ENCODE measurements at places on chromosomes 7 and 10.

- no peak for DNase-seq
Observed at GRCh38 chr7:24932815-24933214, 47.2 kb downstream of the OSBPL3 start.

GRCh38 chr7:28986028-28986764 is 28.1 kb upstream of the TRIL start:
- DNase-seq = no peak

DNA sequence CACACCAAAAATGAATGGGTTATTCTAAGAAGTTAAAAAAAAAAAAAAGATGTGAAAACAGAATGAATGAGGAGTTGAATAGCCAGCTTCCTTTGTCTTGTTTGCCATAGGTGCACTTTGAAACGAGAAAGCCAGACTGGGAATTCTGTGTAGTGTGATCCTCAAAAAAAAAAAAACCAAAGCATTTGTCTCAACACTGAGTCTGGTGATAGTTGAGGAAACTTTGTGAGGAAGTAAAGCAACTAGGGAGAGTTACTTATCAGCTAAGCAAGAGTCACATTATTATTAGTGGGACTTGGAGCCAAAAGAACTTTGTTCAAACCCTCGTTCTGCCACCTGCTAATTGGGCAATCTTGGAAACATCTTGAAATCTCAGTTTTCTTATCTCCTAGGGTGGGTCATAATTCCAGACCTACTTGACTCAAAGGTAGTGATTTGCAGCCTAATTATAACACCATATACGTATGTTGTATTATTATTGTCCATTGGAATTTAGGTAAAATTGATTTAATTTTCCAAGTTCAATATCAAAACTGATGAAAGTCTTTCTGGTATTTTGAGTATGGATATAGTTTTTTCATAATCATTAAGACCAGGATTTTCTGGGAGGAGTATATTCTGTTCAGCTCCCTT is 99.8 kb upstream of the GJD4 start:
- no peak for DNase-seq

DNA sequence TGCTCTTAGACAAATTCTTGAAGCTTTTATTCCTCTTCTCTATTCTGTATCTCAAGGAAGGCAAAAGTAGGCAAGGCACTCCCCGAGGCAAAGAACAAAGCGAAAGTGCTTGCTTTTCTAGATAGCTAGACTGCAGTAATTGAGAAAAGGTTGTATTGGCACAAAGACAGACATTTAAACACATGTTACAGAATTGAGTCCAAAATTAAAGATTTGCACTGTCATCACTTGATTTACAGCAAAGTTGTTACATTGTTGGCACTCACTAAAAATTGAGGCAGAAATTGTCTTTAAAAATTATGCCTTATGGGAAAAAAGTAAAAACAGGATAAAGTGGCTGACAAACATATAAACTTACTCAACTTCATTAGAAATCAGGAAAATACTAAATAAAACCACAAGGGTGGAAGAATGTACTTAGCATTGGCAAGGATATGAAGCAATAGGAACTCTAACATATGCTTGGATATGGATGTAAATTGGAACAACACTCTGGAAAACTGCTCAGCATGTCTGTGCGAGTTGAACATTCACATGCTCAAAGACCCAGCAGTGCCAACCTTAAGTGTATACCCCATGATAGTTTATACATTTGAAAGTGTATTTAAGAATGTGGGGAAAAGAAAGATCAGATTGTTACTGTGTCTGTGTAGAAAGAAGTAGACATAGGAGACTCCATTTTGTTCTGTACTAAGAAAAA is 491.3 kb downstream of the GLRX3 start:
- no peak for DNase-seq

- DNase-seq = no peak
Observed at GRCh38 chr7:20438694-20439376, 108.1 kb downstream of the ITGB8 start.

- DNase-seq = no peak
Observed at GRCh38 chr7:36456138-36456537, 66.5 kb downstream of the ANLN start.

DNA sequence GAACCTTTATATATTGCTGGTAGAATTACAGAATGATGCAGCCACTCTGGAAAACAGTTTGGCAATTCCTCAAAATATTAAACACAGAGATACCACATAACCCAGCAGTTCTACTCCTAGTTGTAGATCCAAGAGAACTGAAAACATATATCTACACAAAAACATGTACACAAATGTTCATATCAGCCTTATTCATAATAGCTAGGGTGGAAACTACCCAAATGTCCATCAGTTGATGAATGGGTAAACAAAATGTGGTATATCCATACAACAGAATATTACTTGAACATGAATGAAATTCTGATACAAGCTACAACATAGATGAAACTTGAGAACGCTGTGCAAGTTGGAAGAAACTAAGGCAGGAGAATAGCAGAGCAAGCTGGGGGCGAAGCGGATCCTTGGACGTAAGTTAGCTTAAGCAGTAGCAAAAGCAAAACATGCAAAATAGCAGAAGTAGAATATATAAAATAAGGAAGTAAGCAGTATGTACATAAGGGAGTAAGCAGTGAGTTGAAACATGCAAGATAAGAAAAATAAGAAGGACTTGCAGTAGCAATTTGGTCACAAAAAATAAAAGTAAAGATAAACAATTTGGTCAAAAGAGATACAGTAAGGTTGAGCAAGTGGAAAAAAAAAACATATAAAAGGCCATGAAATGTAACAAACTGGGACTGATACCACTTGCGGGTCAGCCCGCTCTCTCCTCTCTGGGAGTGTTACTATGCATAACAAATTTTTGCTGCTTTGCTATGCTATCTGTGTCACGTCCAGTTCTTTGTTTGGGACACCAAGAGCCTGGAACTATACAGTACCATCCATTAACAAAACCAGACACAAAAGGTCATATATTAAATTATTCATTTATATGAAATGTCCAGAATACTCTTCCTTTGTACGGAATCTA is 18.0 kb upstream of the HILPDA start:
- no peak for DNase-seq

DNA sequence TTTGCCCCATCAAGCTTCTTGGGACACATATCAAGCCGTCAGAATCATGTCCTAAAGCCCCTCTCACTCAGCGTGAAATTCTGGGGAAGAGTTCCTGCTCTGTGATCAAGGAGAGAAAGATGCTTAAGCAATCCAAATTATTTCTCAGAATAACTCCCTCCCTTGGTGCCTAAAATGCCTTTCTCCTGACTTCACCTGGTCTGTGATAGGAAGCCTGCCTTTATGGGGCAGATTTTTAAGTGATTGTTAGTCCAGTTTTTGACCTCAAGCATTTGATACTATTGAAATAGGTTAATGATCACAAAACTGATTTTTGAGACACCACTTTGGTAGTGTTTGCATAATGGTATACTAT is 76.4 kb upstream of the MAGI2 start:
- peak; percentile 61 for DNase-seq

DNA sequence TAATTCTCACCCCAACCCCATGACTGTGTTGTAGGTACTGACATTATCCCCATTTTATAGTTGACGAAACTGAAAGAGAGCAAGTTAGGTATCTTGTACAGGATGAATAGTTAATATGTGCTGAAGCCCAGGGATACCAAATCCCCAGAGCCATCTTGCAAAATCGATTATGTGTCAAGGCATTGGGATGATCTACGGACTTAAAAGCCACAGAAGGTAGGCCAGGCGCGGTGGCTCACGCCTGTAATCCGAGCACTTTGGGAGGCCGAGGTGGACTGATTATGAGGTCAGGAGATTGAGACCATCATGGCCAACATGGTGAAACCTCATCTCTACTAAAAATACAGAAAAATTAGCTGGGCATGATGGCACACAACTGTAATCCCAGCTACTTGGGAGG is 242.4 kb upstream of the RHOBTB1 start:
- no peak for DNase-seq

DNA sequence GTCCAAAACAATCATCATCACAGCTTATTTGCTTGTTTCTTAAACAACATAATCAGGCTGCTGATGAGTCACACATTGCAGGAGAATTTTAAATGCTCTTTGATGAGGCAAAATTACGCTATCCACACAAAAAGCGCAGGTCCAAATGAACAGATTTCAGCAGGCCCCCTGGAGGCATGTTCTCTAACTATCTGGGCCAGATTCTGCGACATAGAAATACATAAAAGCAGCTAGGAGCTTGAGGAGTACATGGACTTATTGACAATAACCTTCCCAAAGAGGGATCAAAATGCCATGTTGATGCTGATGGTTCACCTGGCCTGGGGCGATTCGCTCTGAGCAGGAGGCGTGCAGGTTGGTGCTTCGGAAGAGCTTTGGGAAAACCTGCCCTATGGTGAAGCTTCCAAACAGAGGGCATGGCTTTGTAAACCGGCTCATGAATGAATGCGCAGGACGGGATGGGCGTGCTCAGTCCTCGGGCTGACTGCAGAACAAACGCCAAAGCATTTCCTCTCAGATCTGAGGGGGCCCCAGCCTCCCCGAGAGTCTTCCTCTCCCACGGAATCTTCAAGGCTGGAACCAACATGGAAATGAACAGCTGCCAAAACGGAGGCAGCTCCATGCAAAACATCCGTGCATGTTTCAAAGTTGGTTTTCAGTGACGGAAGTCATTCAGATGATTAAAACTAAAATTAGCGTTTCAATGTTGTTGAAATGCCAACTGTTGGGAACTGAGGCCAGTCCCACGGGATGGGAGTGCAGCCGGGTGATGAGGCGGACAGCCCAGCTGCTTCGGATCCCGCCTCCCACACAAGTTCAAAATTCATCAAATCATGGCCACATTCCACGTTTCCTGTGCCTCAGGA is 179.6 kb downstream of the TCERG1L start:
- DNase-seq = no peak

DNA sequence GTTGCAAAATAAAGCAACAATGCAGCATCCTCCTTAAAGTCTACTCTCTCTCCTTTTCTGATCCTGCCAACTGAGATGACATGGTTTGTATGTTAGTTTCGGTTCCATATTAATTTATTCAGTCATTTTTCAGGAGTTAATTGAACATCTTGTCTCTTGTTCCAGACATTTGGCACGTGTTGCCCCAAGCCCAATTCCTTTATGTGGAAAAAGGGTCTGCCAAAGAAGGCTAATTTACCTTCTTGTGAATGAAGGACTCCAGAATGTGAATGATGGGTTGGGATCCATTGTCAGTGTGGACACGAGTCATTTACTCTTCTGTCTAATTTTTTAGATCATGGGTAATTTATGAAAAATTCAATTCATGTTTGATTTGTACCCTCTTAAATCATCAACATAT is 350.9 kb upstream of the LRGUK start:
- no peak for DNase-seq

DNA sequence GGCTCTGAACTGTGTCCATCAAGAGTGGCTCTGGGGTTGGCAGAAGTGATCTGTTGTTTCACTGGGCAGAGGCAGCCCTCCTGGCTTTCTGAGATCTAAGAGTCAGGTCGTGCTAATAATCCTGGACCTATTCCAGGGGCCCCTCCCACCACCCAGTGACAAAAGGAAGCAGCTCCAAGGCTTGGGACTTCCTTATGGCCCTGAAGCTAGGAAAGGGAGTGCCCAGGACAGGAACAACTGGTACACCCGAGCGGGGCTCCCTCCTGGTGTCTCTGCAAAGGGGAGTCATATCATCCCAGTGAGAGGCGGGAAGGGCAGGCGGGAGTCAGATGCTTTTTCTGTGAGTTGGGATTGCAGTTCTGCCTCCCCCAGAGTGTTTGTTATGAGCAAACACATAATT is 32.3 kb downstream of the RPS24 start:
- no peak for DNase-seq

GRCh38 chr7:99287779-99288534 is 15.3 kb downstream of the MYH16 start:
- no peak for DNase-seq

GRCh38 chr10:22659866-22660265 is 54.5 kb downstream of the PIP4K2A start:
- DNase-seq = no peak

DNA sequence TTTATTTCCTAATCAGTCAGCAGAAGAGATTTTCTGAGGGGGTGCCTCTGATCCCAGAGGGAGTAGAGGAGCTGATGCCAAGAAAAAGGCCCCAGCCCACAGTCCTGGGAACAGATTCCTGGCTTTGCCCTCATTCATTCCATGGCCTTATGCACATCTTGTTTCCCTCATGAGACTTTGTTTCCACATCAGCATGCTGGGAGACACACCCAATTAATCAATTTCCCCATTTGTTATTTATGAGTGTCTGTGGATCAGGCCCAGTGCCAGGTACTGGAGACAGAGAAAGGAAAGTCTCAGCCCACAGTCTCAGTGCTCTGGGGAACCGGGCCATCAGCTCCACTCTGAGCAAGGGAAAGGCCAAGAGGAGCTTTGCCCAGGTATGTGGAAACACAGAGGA is 496.2 kb upstream of the ZMIZ1 start:
- no peak for DNase-seq

DNA sequence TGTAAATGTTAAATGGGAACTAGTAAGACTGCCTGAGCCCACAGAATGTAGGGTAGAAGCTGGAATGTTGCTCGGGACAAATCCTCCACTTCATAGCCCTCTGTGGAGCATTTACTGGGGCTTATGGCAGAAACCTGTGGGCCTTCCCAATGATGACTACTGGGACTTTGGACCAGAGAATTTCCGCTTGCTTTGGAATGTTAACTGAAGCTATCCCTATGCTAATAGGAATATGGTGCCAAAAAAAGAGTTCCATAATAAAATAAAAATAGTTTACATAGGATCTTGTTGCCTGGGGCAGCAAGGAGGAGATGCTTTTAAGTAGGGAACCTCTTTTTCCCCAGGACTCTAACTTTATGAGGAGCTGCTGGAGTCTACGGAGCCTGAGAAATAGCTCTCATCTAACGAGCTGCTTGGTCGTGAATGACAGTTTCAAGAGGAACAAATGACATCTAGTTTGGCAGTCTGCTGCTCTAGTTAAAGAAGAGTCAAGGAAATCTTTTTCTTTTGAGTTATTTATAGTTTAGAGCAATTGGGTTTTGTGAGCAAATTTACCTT is 5.7 kb upstream of the DYNC2I1 start:
- DNase-seq = no peak

DNA sequence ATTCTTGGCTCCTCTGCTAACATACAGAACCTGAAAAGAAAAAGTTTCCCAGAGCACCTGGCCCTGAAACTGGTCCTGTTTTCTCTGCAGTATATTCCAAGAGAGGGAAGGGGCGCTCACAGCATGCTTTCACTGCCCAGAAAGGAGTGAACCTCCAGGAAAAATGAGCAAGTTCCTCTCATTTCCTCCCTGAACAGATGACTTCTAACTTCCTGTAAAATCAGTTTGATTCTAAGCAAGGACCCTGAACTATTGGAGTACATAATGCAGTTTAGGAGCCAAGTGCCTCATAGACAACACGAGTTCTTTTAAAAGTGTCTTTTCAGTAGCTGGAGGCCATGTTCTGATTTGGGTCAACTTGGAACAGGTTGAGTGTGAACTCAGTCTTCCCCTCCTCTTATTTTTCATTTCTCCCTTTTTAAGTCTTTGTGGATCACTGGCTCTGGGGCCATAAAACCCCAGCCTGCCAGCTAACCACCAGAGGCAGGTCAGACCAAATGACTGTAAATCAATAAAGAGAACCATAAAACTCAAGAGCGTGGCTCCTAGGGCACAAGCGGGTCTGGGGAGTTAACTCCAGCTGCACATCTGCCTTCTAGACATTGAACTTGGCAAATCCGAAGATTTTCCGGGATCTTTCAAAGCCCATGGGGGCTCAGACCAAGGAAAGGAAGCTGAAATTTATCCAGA is 5.9 kb upstream of the LRRC18 start:
- no peak for DNase-seq

GRCh38 chr7:126305671-126306070 is 947.1 kb downstream of the GRM8 start:
- no peak for DNase-seq
